ENCODE measurements at places on chromosomes 5 and 9.
A peak's percentile ranks its signal among the peaks of the same experiment; 100 is the strongest.

DNA sequence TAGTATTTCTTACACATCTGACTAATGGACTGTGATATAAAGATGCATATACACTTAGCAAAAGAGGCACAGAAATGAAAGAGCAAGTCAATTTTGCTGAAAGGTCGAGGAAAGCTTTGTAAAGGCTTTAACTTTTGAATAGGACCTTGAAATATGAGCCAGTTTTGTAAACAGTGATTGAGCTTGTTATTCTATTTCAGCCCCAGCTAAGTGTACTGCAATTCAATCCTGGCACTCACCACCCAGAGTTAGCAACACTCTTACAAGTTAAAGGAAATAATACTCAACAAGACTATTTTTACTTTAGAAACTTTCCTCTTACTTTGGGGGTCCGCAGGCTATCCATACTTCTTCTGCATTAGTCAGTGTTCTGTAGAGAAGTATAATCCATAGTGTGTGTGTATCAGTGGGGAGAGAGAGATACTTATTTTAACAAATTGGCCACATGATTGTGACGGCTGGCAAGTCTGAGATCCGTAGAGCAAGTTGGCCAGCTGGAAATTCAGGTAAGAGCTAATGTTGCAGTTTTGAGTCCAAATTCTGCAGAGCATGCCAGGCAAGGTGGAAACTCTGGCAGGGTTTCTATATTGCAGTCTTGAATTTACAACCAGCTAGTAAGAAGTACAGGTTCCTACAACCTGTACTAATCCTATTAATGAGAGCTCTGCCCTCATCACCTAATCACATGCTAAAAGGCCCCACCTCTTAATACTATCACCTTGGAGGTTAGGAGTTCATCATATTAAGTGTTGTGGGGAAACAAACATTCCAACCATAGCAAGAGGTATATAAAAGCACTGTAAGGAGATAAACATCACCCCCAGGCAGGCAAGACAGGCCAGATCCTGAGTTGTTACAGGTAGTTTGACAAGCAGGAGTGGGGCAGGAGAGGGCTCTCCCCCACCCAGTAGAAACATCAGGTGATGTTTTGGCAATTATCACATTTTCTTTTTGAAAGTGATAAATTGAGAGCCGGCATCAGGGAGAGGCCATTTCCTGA, 33.6 kb downstream of the IL7R start:
- DNase-seq = no peak

DNA sequence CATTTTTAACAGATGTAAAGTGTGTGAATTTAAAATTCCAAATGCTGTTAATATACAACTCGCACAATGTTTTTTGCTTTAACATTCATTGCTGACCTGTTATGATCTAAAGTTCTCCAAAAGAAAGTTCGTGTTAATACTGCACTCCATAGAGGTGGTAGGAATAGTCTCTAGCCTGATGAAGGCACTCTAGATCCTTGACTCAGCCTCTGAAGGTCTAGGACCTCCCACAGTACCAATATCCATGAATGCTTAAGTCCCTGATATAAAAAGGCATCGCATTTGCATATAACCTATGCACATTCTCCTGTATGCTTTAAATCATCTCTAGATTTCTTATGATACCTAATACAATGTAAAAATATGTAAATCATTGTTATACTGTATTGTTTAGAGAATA, 213.6 kb downstream of the EFNA5 start:
- no peak for DNase-seq

- no peak for DNase-seq
These were observed 73.1 kb upstream of the GAS1 start for GRCh38 chr9:87020169-87020950.

DNA sequence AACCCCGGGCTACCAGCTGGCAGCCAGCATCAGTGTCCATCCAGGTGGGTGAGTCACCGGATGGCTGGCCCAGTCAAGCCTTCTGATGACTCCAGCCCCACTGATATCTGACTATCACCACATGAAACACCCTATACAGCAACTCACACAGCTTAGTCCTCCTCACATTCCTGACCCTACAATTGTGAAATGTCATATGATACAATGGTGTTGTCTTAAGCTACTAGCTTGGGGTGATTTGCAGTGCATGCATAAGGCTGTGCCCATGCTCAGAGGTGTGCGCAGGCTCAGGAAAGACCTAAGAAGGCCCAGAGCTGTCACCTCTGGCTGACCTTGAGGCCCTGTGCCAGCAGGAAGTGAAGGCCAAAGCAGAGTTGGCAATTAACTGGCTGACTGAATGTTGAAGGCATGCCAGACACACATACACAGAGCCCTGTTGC, 21.5 kb upstream of the SEMA4D start:
- no peak for DNase-seq

GRCh38 chr5:150104550-150104870, 18.2 kb upstream of the CSF1R start:
- no peak for DNase-seq

DNA sequence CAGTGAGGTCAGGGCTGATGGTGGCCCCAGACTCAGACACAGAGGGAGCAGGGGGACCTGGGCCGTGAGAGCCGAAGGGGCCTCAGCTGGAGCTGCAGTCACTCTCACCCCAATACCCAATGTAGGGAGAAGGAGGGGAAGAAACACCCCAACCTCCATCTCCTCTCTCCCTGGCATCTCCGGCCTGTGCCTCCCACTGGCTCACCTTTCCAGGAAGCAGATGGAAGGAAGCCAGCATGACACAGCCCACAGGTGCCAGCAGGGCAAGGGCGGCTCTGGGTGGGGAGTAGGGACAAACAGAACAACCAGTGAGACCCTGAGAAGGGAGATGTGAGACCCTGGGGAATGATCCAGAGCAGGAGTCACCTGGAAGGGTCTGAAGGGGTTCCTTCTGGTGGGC, 3.0 kb upstream of the CRB2 start:
- DNase-seq = no peak

GRCh38 chr9:69981686-69982445, 61.8 kb upstream of the MAMDC2 start:
- no peak for DNase-seq

GRCh38 chr9:136619742-136620440, 42.8 kb upstream of the EGFL7 start:
- no peak for DNase-seq

- no peak for DNase-seq
These were observed 92.2 kb upstream of the MAMDC2 start for GRCh38 chr9:69951411-69951810.

- DNase-seq = no peak
These were observed 143.4 kb upstream of the ZNF608 start for GRCh38 chr5:124889850-124890249.

- no peak for DNase-seq
These were observed 109.7 kb downstream of the TSSK1B start for GRCh38 chr5:113325054-113325453.

GRCh38 chr9:111176511-111176910, 138.2 kb upstream of the LPAR1 start:
- no peak for DNase-seq

GRCh38 chr9:107340920-107341632, 58.0 kb downstream of the RAD23B start:
- DNase-seq = peak; percentile 64

- DNase-seq = no peak
These were observed 1054.3 kb downstream of the TLE1 start for GRCh38 chr9:80635065-80635464.

DNA sequence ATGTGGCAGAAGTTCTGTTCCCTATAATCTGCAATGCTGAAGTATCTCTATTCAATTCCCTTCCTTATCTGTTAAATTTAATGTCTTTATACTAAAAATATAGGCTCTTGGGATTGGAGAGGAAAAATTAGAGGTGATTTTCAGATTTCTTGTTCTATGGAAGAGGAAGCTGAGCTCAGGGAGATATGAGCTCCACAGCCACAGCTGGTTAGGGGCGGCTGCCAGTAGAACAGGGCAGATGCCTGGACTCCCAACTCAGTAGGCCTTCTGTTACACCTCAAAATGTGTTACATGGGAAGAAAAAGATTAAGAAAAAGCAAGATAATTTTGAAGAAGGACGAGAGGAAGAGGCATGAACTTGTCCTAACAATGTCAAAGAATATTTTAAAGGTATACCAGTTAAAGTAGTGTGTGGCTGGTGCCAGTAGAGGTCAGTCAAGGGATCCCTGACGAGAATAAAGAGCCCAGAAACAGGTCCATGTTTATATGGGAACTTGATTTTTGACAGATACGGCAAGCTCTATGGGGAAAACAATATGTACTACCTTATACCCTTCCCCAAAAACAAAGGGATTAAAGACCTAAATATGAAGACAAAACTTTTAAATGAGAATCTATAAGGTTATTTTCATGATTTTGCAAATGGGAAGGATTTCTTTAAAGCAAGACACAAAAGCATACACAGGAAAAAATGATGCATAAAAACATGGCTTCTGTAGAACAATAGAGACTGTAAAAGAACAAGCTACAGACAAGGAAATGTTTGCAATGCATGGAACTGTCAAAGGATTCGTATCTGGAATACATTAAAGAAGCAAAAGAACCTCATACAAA, 28.7 kb downstream of the DNAJC21 start:
- DNase-seq = no peak

- no peak for DNase-seq
These were observed 185.5 kb downstream of the TAF11L14 start for GRCh38 chr5:17819783-17820182.

- DNase-seq = no peak
These were observed 38.4 kb upstream of the ORM1 start for GRCh38 chr9:114284316-114285060.

DNA sequence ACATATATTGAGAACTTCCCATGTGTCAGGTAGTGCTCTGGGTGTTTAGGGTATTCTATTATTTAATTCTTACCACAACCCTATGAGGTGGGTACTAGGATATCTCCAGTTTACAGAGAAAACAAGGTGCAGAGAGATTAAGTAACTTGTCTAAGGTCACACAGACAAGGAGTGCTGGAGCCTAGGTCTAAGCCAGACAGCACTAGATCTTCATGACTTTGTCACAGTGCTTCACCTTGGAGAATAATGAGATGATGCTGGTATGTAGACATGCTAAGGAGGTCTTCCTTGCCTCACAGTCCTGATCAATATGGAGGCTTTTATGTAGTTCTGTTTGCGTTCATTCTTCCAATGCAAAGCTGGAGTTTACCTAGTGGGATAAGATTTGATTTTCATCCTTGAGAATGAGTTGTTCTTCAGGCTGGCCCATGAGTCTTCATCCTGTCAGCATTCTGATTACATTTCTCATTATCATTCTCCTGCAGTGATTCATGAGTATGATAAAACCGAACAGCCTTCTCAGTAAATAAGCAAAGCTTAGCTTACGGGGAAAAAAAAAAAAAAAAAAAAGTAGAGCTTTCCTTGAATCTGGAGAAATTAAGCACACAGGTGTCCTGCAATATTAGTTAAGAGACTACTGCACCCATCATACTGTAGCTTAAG, 176.3 kb downstream of the C9orf152 start:
- DNase-seq = no peak

- no peak for DNase-seq
These were observed 193.9 kb downstream of the ZNF608 start for GRCh38 chr5:124552526-124552925.

DNA sequence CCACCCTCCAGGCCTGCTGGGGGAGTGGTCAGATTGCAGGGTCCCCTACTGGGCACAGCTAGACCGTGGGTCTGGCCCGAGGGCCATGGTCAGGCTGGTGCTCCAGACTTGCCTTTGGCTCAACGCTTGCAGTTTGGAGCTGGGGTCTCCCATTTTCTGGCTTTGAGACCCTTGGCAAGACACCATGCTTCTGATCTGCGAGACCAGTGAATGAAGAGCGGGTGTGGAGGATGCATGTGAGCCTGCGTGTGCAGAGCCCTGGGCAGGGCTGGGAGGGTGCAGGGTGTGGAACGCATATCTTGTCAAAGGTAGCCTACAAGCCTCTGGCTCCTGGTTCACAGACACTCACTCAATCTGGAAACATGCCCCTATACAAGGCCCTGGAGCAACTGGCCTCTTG, 6.1 kb upstream of the MRNIP start:
- no peak for DNase-seq

DNA sequence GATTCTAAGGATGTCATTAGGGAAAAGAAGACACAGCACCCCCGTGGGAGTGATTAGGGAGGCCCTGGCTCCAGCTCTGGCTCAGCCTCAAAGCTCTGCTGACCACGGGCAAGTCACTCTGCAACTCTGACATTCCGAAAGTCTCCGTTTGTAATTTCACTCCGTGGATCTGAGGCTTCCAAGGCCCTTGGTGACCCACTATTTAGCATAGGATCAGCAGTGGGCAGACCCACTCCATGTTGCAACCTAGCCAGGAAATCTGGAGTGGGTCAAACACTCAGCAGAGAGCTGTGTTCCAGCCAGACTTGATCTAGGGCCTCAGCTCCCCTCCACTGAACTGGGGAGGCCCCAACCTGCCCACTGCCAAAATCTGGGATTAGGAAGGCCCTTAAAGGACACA, 11.8 kb downstream of the PHF19 start:
- DNase-seq = no peak

Measured in stimulated activated CD4-positive, alpha-beta T cell treated with anti-CD3 and anti-CD28 coated beads, Interleukin-15, amount 100 ng/mL, for 1 hour (primary cell).